GM04503 (cell line): ENCODE measurements at places on chromosomes 7 and 10.
A peak's percentile ranks its signal among the peaks of the same experiment; 100 is the strongest.

GRCh38 chr7:74306730-74307469 lies 17.7 kb downstream of the CLIP2 start:
- DNase-seq, result no peak

GRCh38 chr10:71354776-71355175 lies 35.7 kb downstream of the SLC29A3 start:
- DNase-seq, result no peak

DNA sequence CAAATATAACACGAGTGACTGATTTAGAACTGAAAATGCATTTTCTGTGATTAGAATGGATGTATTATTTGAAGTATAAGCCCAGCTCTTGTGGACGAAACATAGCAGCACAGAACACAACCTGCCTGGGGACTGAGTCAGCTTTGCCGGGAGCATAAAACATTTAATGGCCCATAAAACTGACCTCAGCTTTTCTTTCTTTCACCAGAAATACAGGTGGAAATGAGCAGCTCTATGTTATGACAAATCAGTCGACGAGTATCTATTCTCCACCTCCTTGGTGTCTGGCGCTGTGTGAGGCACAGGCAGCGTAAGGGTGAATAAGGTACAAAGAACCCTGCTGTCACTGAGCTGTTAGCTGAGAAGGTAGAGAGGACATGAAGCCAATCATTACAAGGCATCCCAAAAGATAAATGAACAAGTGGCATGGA lies 471.6 kb upstream of the AKR1E2 start:
- DNase-seq, result no peak

- no peak for DNase-seq
Observed at GRCh38 chr10:6918305-6918704, 338.2 kb upstream of the PRKCQ start.

DNA sequence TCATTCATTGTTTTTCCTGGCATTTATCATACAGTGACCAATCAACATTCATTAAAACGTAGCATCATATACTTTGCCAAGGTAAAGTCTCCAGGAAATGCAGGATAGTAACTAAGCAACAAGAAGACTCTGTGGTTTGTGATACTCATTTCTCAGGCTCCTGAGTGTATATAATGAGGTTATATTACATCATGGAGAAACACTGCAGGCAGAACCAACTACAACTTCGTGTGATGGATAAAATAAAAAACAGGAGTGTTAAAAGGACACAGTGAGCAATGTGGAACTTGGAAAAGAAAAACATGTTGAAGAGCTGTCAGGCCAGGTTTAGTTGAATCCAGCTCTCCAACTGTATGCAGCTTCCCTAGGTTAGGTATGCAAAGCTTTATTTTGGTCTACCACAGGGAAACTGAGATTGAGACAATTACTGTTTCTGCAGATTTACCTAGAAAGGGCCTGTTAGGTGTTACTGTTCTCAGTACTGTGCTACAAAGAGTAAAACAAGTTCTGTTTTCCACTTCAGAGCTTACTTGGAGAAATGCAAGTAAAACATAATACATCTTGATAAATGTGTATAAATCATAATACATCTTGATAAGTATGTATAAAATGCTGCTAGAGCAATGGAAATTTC lies 7.8 kb upstream of the CCNY start:
- peak; percentile 37 for DNase-seq

- DNase-seq, result no peak
Observed at GRCh38 chr7:155861480-155861868, 49.2 kb upstream of the SHH start.

DNA sequence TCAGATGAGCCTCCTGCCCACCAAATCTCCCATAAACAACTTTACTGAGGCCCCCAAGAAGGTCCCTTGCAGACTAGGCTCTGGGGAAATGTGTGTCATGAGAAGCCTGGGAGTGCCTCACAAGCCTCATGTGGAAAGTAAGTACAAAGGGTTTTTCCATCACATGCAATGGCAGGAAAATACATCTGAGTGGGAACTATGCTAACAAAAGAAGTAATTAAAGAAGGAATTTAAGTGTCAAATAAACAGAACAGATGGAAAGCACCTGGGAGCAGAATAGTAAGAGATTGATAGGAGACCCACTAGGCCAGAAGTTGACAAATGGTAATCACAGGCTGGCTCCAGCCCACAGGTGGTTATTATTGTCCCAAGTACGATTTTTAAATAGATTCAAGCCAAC lies 20.5 kb downstream of the GSAP start:
- DNase-seq, result no peak

- no peak for DNase-seq
Observed at GRCh38 chr10:74306227-74306982, 155.4 kb downstream of the ADK start.

- DNase-seq, result peak; percentile 41
Observed at GRCh38 chr10:58833771-58834561, 321.3 kb downstream of the BICC1 start.

GRCh38 chr7:25832456-25832855 lies 319.5 kb upstream of the NFE2L3 start:
- DNase-seq, result no peak

DNA sequence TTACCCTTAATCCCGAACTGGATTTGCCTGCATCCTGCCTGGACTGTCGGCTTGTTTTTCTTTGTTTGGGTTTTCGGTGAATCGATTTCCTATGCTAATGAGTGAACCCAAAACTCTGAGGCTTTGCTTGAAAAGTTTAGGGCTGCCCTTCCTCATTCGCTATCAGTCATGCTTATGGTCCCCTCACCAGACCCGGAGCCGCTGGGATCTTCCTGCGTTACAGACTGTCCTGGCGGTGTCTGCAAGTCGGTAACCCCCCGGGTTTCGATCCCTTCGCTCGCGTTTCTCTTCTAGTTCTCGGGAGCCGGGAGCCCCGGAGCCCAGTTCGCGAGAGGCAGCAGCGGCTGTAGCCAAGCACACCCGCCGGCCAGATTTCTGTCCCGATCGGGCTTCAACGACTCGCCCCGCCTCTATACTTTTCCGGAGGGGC lies 2.2 kb downstream of the EMX2 start:
- no peak for DNase-seq

- DNase-seq, result no peak
Observed at GRCh38 chr7:1758859-1759521, 88.9 kb downstream of the ELFN1 start.

DNA sequence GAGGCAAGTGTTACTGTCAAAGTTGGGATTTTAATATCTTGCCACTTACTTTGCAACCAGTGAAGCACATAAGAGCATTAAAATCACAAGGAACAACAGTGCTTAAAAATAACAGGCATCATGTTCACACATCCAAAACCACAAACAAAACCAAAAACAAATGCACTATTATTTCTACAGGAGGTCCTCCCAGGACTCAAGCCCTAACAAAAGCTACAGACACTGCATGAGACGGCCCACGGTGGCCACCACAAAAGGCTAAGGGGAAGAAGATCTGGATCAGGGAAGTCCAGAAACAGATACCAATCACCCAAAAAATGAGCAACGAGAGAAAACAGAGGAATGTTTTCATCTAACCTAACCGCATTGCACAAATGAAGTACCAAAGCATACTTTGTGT lies 158.4 kb downstream of the ZMYND11 start:
- no peak for DNase-seq

GRCh38 chr7:93461350-93461749 lies 113.2 kb downstream of the CALCR start:
- DNase-seq, result no peak

DNA sequence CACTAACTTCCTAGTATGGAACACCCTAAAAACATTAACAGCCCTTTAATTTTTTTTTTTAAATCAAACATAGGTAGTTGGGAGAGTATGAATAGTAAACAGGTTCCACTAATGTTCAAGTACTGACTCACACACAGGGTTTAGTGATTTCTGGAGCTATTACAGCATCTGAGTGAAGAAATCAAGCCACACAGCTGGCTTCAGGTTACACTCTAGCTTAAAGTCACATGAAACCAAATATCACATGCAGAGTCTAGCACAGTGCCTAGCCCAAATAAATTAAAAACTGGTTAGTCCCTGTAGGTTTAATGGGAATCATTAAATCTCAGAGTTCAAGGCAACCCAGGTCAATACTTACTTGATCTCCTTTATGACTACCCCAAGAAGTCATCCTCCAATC lies 11.6 kb downstream of the PANK1 start:
- DNase-seq, result peak; percentile 44

DNA sequence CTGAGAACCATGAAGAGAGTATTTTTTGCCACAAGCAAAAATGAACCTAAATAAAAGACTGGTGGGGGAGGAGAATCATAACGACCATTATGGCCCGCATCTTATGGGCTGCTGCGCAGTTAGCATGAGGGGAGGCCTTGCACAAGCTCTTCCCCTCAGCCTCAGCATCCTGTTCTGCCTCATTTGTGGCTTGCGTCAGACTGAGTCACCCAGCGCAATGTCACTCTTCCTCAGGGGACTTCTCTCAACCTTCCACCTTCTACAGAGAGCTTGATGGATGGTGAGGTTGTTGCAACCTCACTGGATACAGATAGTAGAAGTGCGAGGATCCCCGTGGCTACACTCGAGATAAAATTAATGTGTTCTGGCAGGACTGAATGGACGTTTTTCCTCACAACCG lies 16.8 kb upstream of the GPR15LG start:
- no peak for DNase-seq

DNA sequence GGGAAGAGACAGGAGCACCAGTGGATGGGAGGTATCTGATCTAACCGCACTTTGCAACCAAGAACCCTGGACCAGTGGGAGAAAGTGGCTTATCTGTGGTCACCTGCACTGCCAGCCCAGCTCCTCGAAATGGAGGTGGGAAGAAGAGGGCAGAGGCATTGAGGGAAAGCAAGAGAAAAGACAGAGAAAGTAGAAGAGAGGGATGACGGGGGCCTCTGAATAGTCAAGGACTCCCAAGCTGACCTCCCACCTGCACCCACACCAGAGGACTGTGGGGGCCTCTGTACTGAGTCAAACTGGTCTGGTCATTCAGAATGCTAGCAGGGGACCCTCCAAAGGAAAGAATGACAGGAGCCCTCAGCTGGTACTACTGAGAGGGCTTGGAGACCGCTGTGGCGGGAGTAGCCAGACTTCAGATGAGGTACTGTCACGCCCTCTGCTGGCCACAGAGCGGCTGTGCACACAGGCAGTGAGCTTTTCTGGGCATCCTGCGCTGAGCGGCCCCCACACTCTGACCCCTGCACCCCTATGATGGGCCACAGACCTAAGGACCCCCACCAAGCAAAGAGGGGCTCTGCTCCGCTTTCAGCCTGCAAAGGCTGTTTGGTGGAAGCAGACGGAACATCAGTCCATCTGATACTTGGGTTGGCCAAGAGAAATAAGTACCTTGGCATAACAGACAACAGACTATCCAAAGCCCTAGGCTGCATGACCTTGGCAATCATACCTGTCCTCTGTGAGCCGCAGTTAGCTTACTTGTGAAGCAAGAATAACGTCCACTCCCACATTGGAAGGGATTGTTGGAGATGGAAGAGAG lies 112.9 kb downstream of the COL13A1 start:
- DNase-seq, result no peak

- no peak for DNase-seq
Observed at GRCh38 chr7:84336766-84337165, 142.2 kb upstream of the SEMA3A start.

DNA sequence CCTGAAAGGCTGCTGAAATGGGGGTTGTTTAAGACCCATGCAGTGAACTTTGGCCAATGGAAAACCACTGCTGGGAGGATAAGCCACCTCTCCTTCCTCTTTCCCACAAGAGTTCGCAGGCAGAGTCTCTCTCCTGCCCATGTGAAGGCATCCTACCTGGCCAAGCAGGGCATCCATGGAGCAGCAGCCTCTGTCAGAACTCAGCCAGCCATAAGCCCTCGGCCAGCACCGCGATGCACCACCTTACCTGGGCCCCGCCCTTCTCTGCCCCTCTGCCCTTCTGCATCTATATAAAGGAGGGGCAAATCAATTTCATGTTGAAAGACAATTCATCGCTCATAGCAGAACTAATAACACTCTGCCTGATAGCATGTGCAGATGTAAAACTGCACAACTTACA lies 6.1 kb upstream of the STK32C start:
- DNase-seq, result no peak

- no peak for DNase-seq
Observed at GRCh38 chr7:24781106-24781505, 23.8 kb upstream of the GSDME start.

- DNase-seq, result no peak
Observed at GRCh38 chr7:106752367-106752766, 91.4 kb upstream of the CCDC71L start.

- no peak for DNase-seq
Observed at GRCh38 chr10:132726194-132726593, 59.8 kb downstream of the NKX6-2 start.

DNA sequence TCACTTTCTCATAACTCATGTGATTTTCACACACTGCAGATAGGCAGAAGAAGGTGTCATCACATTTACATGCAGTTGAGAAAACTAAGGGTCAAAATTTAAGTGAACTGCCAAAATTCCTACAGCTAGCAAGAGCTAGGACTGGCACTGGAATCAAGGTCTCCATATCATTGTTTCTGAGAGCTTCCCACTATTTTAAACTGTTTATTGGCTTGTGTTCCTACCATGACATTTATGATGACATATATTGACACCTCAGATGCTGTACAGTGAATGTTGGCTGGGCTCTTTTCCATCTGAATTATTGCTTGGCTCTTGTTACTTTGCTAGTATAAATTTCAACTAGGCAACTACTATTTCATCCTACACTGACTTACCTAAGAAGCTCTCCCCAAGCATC lies 2.0 kb downstream of the THSD7A start:
- no peak for DNase-seq

GRCh38 chr7:158056761-158057160 lies 530.9 kb downstream of the PTPRN2 start:
- no peak for DNase-seq

DNA sequence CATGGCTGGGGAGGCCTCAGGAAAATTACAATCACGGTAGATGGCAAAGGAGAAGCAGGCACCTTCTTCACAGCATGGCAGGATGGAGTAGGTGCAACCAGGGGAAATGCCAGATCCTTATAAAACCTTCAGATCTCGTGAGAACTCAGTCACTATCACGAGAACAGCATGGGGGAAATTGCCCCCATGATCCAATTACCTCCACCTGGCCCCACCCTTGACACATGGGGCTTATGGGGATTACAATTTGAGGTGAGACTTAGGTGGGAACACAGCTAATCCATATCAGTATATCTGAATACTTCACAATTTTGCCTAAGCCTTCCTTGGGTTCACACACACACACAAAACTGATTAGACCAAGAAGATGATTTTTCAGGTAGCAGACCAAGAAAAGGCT lies 145.1 kb upstream of the COL1A2 start:
- no peak for DNase-seq
